Stimulated activated CD8-positive, alpha-beta memory T cell treated with anti-CD3 and anti-CD28 coated beads, Interleukin-12 subunit alpha, Interleukin-12 subunit beta, amount 100 ng/mL, for 1 hour (primary cell): ENCODE measurements at places on chromosomes 2 and 18.

DNA sequence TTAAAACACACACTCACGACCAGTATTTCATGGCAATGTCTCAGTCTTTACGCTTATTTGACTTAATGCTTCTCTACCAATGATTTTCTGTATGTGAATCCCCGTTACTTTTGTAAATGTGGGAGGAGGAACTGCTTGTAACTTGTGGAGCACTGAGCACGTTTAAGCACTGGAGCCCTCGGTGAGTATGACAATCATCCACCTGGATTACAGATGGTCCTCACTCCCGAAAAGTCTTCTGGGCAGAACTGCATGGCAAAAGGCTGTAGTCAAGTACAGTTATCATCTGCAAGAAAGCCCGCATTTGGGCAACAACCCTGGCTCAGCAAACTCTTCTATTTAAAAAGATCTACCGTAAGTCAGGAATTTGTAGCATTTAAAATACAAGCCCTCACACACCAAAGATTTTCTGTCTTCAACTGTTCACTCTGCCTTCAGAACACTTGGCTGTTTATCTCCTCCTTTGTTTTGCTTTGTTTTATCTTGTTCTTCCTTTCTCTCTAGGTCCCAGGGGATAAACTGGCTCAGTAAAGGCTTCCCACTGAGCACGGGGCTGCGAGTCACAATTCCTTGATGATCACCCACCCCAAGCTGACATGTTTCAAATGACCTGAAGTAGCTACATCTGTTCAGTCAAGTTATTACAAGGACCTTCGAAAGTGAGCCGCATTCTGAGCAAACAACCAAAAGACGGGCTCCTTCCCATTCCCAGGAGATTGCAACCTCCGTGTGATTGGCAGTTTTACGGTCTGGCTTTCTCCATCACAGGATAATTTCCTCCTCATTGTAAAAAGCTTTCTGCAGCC is 102.2 kb downstream of the DLGAP1 start:
- no peak for DNase-seq

DNA sequence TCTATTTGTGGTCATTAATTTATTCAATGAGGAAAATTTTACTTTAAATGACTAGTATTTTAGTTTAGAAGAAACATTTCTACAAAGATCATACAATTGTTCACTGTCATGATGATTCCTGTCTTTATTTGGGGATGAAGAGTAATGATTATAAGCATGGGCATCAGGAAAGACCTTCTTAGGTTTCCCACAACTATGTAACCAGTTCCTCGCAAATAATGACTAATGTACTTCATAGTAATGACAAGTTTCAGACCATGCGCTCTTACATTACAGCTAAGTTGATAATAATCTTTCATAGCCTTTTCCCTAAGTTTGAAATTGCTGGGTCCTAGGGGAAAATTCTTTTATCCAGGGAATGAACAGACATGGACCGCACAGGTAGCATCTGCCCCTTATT is 90.5 kb downstream of the MYO5B start:
- no peak for DNase-seq

DNA sequence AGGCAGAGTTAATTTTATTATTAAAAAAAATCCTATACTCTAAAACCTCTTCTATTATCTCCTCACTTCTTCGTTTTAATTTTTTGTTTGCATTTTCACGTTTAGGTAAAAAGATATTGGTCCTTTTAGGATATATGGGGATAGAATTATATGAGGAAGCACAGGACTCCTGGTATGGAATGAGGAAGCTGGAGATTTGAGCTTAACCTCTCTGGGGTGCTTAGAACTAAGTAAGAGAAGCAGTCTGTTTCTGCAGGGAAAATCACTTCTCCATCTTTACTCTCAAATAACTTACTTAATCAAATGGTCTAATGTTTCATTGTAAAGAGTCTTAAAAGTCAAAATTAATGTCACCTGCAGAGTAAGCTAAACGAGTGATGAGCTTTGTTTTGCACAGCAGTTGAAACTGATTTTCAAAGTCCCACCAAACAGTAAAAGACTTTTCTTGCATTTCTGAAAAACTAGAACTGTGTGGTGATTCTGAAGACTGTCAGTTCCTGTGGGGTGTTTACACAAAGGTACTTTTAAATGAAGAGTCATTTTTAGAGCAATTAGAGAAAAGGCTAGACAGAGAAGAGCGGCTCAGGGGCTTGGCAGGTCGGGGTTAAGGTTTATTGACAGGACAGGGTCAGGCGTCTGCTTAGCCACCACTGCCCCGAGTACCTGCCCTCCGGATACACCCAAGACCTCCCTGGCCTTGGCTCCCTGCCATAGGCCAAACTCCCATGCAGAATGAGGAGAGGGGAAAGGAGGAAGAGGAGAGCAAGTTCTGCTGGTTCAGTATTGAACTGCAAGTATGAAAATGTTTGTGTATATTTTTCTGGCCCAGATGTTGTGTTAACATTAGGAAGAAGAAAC is 21.6 kb downstream of the METAP1D start:
- DNase-seq: no peak

DNA sequence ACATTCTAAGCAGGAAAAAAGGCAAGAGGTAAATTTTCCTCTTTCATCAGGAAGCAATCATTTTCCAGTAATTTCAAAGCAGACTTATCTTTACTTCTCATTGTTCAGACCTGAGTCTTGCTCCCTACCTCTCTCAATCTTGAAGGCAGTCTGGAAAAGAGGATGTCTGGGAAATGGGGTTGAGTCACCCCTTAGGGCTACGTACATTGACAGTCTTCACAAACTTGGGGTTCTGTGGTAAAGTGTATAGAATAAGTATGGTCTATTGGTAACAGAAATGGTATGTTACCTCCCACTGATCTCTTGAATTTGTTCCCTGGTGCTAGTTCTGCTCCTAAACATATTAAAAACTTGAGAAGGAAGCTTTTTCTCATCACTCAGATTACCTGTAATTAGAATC is 361.3 kb downstream of the SS18 start:
- DNase-seq: no peak

GRCh38 chr18:31931163-31931885 is 11.6 kb downstream of the TRAPPC8 start:
- no peak for DNase-seq

- no peak for DNase-seq
Measured at GRCh38 chr2:180630756-180631155, 349.6 kb upstream of the UBE2E3 start.

DNA sequence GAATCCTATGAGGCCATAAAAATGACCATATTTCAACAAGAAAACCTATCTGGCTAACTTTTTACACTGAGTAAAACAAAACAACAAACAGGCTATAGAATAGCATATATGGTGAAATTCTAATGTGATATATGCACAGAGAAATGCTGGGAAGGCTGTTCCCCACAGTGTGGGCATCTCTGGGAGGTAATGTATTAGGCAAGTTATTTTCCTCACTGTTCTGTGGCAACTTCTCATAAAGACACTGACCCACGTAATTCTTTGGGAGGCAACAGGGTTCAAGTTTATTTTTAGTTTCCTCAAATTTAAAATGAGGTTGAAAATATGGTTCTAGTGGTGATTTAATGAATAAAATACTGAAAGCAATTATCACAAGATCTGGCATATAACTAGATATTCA is 46.7 kb downstream of the RNU4ATAC start:
- DNase-seq: no peak

- no peak for DNase-seq
Measured at GRCh38 chr18:57436191-57436964, 1.2 kb downstream of the ONECUT2 start.

GRCh38 chr2:112644933-112645309 is 818 bp upstream of the SLC20A1 start:
- DNase-seq: no peak

DNA sequence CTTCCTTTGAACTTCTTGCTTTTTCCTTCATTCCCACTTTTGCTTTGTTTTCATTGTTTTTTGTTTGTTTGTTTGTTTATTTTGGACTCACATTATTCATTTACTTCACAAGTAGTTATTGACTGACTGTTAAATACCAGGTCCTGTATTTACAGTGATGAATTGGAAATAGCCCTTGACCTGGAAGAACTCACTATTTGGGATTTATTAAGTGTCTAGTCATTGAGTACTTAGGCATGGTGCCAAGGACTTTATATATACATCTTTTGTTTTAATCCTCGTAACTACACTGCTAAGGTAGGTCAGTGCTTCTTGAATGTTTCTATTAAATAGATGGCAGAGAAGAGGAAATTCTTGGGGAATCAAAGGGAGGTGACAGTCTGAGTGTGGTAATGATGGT is 11.1 kb downstream of the SPOPL start:
- DNase-seq: no peak

GRCh38 chr2:108316033-108316432 is 27.3 kb downstream of the SULT1C2 start:
- DNase-seq: no peak

DNA sequence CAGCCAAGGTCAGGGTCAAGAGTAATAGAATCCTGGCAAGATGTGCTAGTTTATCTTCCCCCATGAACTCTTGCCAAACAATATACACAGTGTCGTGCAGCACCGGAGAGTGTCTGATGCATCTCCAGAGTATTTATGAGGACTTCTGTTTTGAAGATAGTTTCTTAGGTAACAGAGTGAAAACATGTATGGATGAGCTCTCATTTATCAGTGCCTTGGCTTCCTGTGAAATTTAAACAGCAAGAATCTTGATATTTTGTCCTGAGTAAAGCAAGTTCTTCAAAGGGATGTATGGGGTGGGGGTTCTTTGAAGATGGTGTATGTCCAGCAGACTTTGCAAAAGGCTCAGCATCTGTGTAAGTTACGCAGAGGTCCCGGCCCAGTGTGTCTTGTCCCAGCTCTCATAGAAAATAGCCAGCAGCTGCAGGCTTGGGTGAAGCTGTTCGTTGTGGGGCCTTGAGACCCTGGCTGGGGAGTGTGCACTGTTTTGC is 361.0 kb upstream of the NT5C1B start:
- no peak for DNase-seq

GRCh38 chr2:198478361-198478760 is 674.0 kb downstream of the PLCL1 start:
- no peak for DNase-seq

- DNase-seq: no peak
Measured at GRCh38 chr2:120991441-120991840, 255.8 kb downstream of the GLI2 start.

GRCh38 chr2:164620873-164621763 is at the start of gene GRB14:
TSS of gene GRB14 (minus strand) at chr2:164621482. CDS start at chr2:164621309, 173 bp downstream.
- DNase-seq: no peak

GRCh38 chr2:206736935-206737334 is 18.7 kb upstream of the DYTN start:
- no peak for DNase-seq

DNA sequence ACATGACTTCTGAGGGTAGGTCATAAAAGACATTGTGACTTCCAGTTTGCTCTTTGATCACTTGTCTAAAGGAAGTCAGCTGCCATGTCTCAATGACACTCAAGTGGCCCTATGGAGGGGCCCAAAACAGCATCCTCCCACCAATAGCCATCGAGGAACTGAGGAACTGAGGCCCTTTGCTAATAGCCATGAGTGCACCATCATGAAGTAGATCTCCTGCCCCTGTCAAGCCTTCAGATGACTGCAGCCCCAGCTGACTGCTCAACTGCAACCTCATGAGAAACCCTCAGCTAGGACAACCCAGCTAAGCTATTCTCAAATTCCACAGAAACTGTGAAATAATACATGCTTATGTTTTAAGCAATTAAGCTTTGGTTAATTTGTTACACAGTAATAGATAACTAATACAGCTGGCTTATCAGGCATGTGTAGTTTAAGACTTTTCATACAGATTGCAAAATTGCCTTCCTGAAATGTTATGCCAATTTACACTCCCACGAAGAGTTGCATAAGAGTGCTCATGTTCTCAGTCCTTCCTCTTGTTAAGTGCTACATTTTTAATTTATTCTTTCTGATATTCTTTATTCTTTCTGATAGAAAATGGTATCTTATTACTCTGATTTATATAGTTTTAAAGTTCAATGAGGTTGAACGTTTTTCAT is 105.6 kb upstream of the NDUFV2 start:
- DNase-seq: no peak

DNA sequence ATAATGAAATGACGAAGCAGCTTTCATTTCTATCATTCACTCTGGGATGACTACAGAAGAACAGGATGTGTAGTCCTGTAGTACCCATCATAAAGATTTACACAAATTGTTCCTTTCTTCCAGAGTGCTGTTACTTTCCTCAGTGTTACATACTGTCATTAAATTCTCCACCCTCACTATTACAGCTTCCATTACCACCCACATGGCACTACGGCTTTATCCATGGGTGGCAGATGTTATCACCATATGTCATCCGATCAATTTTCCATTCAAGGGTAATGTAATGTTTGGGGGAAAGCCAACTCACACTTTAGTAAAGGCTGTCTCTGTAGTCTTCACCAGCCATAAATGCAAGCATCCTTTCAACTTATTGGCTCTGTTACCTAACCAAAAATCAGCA is 7.1 kb upstream of the CSRNP3 start:
- DNase-seq: no peak

DNA sequence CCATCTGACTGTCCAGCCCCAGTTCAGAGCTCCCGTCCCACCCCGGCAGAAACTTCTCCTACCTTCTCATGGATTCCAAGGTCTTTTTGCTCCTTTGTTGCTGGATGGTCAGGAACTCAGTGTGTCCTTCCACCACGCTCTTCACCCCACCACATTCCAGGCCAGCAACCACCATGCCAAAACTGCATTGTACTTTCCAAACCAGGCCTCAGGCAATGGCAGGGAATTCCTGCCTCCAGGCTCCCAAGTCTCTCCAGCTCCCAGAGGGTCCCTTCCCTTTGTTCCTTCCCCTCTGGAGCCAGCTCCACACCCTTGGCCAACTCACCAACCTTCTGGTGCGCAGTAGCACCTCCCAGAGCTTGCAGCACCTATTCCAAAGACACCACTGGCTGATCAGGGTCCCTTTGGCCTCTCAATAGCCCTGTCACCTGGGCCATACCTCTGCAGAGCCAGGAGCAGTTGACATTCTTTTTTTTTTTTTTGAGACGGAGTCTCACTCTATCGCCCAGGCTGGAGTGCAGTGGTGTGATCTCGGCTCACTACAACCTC is 8.1 kb downstream of the CHMP1B start:
- no peak for DNase-seq

- no peak for DNase-seq
Measured at GRCh38 chr2:39379643-39380524, 57.2 kb downstream of the MAP4K3 start.
